Left renal cortex interstitium (tissue), 4 donors: ENCODE measurements at places on chromosomes 6 and 20. TPM values are rescaled to one million over a fixed set of nuclear protein-coding genes. Genes with fewer than 3 reads are reported as not detected.
A peak's percentile ranks its signal among the peaks of the same experiment; 100 is the strongest.

Gene PSORS1C2
- polyA plus RNA-seq: not detected

Gene KHDRBS2
- polyA plus RNA-seq: 2.3 TPM

Gene IGF2R
- polyA plus RNA-seq: 63.7 TPM

Gene DEFB132
- polyA plus RNA-seq: not detected

Gene SPEF1
- 2.0 TPM for polyA plus RNA-seq

Gene ALDH5A1
- polyA plus RNA-seq: 26.6 TPM

Gene DSE
- 43.0 TPM for polyA plus RNA-seq

Gene GMPR
- 14.0 TPM for polyA plus RNA-seq

Gene TXLNB
- polyA plus RNA-seq: 1.6 TPM

Gene NRSN2
- polyA plus RNA-seq: 56.4 TPM

- DNase-seq: no peak
These were observed 38.5 kb upstream of the CAP2 start for GRCh38 chr6:17354700-17355403.

- DNase-seq: no peak
These were observed 12.4 kb upstream of the SPDEF start for GRCh38 chr6:34568341-34569201.

GRCh38 chr20:61901392-61902220, 164.1 kb downstream of the TAF4 start:
- DNase-seq: no peak

- no peak for DNase-seq
These were observed 127.1 kb downstream of the HDGFL1 start for GRCh38 chr6:22696481-22696880.

DNA sequence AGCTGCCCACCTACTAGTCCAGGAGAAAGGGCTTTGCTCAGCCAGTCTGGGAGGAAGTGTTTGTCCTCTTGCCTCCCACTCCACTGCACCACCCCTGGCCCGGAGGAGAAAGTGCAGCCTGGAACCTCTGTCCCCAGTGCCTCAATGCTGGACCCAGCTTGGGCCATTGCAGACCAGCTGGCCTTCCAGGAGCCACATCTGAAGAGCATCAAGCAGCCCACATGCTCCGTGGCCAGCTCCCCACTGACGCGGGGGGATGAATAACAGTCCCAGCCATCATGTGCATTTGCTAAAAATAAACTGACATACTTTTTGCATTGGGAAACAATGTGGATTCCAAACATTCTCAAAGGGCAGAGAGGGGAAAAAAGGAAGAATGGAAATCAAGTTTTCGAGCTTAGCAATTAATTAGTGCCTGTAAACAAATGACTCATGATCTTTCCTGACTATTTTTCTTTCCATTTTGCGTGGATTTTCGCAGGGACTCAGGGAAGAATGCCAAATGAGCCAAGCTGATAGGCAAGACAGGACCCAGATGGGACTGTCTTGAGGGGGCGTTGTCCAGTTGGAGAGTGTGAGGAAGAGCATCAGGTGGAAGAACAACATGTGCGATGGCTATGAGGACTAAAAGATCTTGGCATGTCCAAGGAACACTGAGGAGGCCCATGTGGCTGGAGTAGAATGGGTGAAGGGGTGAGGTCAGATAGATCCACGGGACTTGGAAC, 34.1 kb downstream of the CEBPB start:
- no peak for DNase-seq

DNA sequence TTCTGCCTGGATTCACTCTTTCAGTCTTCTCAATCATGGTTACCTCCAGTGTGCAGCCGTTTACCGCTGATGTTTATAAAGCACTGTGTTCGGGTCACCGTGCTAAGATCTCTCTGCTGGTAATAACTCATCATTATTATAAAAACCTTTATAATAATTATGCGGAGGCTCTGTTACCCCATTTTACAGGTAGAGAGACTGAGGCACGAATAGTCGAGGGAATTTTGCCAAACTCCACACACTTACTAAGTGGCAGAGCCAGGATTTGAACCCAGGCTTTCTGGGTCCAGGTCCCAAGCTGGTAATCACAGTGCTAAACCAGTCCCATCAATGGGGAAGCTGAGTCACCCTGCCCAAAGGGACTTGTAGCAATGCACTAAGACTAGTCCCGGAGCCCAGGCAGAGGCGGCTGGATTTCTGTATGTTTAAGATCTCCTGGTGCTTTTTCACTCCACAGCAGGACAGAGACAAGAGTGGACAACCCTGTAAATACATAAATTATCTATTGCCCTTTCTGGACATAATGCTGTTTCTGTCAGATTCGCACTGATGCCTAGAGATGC, 48.1 kb downstream of the SYNJ2 start:
- DNase-seq: no peak

- no peak for DNase-seq
These were observed 27.1 kb downstream of the TASP1 start for GRCh38 chr20:13611611-13612125.

- no peak for DNase-seq
These were observed 39.4 kb downstream of the ZBTB46 start for GRCh38 chr20:63791497-63792156.

- no peak for DNase-seq
These were observed 266.4 kb upstream of the PRDM1 start for GRCh38 chr6:105819745-105820144.

- no peak for DNase-seq
These were observed 1.4 kb downstream of the ZNF512B start for GRCh38 chr20:63968136-63968927.

- peak; percentile 48 for DNase-seq
These were observed 551.2 kb downstream of the QKI start for GRCh38 chr6:163965426-163966348.

DNA sequence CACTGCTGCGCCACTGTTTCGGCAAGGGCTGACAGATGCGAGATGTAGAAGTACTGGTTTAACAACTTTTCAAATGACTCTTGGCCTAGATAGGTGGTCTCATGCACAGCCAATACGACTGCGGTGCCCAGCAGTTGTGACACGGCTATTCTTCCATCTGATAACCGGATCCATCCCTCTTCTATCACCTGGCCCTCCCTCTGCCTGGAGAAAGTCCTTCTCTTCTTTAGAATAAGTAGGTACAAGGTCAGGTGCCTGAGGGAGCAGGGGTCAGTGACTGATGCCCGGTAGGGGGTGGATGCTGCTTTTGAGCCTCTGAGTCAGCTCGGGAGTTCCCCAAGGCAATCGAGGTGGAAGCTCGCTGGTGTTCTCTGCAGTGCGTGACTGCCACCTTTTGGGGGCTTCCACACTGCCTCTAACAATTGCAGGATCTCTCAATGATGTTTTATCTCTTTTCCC, 166.8 kb upstream of the GRIK2 start:
- no peak for DNase-seq

DNA sequence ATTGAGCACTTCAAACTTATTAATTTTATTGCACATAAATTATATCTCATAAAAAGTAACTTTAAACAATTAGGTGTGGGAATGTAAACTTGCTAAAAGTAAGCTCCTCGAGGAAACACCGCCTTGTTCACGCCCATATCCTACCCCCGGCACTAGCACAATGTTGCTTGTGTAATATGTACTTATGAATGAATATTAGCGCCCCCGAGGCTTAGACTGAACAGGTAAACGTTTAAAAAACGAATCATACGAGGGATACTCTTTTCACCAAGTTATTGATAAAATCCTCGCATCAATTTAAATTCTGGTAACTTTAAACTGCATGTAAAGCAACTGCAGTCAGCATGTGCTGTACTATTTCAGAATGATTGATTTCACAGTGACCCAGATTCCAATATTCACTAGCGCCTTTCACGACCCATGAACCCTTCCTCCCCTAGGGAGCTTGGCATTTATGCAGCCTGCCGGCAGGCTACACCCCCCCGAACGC, 637 bp downstream of the TFB1M start:
- DNase-seq: peak; percentile 21

DNA sequence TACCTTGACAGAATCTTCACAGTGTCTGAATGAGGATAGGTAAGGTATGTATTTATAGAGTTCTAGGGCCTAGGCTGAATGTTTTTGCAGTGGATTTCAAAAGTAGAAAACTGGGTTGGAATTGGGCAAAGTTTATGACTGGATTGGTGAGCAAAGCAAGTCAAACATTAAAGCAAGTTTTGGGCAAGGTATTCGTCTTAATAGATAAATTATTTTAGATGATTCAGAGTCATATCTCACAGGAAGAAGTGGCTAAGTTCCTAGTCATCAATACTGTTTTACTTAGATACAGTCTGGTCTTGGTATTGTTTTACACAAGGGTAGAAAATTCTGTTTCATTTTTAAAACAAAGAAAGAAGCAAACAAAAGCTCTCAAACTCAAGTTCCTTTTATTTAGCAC, 284.1 kb upstream of the EPHA7 start:
- no peak for DNase-seq

DNA sequence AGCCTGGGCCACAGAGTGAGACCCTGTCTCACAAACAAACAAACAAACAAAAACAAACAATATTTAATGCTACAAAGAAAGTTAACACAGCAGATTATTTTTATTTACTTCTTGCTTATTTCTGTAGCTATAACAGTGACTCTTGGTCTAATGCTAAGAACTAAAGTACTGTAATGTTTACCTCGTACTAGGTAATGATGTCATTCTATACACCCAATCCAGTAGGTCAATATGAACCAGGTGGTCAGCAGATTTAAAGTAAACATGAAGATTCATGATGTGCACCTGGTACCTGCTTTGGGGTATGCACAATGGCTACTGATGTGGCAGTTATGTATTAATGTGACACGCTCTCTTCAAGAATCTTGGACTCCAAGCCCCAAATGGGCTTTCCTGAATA, 36.6 kb upstream of the CARMIL1 start:
- DNase-seq: no peak

DNA sequence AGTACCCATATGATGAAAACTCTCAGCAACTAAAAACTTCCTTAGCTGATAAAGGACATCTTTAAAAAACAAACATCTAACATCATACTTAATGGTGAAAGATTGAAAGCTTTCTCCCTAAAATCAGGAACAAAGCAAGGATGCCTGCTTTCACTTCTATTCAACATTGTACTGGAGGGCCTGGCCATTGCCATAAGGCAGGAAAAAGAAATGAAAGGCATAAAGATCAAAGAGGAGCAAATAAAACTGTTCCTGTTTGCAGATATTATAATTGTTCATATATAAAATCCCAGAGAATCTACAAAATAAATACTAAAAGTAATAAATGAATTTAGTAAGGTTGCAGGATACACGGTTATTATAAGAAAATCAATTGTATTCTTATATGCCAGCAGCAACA, 124.6 kb upstream of the ARMC2 start:
- no peak for DNase-seq

DNA sequence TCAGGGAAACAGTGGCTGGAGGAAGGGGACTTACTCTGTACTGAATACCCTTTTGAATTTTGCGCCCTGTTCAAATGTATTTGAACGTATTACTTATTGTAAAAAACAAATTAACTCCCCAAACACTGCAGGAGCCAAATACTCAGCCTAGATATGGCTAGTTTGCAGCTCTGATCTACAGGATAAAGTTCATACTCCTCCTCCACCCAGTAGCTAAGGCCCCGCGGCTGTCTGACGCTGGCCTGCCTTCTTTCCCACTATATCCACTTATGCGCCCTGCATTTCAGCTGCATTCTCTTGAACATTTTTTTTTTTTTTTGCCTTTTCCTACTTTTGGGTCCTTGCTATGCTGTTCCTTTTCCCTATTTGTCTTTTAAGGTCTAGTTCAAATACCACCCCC, 6.5 kb downstream of the GSS start:
- DNase-seq: no peak

DNA sequence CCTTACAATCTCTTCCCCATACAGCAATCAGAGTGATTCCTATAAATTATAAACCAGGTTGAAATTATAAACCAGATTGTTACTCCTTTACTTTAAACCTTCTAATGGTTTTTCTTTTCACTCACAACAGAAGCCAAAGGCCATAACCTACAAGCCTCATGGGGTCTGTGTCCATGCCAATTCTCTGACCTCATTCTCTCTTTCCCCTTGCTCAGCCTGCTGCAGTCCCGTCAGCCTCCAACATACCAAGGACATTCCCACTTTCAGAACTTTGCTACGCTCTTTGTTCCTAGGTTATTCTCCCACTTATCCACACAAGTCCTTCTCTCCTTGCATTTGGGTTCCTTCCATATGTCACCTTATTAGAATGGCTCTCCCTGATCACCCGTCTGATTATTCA, 277.9 kb upstream of the TCF21 start:
- no peak for DNase-seq

DNA sequence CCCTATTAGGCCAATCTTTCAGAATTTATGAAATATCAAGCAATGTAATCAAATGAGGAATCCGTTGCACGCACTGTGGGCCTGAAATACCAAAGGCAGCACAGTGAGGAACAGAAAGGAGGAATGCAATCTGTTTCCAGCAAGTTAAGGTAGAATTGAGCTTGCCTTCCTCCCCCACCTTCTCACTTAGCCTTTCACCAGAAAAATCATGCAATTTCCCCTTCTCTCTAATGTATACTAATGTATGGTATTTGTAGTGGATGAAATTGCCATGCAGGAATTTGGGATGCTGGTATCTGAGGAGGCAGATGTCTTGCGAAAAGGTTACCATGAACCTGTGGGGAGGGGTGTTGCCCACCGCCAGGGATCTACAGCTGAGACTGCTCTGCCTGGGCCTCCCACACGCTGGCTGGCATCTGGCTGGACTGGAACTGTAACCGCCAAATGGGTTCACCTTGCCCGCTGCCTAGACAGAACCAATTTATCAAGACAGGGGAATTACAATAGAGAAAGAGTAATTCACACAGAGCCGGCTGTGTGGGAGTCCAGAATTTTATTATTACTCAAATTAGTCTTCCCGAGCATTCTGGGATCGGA, 222.4 kb upstream of the MYLIP start:
- peak; percentile 47 for DNase-seq

DNA sequence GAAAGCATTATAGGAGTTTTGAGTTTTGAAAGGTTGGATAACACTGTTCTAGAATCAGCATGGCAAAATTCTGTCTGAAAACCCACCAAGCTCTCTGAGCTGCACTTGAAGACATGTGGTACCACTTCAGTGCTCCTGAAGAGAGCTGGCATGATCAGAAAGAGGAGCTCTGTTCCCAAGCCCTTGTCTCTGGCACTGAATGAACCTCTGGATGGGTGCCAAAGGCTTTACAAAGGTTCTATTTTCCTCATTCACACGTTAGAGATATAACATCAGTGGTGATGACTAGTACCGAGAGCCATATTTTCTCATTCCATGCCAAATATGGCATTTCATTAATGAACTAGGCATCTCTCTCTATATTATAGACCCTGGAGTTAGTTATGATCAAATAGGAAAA, 301.8 kb upstream of the ID4 start:
- DNase-seq: no peak

- no peak for DNase-seq
These were observed 100.4 kb downstream of the BMP5 start for GRCh38 chr6:55775029-55775318.
